Transverse colon (tissue), 4 donors: ENCODE measurements at places on chromosomes 5 and 9. TPM values are rescaled to one million over a fixed set of nuclear protein-coding genes. Genes with fewer than 3 reads are reported as not detected.

DNA sequence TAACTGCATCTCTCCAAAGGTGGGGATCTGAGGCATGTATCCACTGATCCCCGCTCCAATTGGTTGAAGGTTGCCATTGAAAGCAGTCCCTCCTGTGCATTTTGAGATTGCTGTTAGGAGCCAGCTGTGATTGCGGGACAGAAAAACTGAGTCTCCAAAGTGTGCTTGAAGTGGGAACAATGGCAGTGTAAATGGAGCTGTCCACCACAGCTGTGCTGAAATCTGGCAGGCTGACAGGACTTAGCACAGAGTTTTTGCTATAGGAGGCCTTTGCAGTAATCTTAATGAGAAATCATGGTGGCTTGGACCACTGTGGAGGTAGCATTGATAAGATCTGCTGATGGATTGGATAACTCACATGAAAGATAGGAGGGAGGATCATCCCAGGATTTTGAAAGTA, 3.3 kb downstream of the RNF20 start:
- DNase-seq = no peak

DNA sequence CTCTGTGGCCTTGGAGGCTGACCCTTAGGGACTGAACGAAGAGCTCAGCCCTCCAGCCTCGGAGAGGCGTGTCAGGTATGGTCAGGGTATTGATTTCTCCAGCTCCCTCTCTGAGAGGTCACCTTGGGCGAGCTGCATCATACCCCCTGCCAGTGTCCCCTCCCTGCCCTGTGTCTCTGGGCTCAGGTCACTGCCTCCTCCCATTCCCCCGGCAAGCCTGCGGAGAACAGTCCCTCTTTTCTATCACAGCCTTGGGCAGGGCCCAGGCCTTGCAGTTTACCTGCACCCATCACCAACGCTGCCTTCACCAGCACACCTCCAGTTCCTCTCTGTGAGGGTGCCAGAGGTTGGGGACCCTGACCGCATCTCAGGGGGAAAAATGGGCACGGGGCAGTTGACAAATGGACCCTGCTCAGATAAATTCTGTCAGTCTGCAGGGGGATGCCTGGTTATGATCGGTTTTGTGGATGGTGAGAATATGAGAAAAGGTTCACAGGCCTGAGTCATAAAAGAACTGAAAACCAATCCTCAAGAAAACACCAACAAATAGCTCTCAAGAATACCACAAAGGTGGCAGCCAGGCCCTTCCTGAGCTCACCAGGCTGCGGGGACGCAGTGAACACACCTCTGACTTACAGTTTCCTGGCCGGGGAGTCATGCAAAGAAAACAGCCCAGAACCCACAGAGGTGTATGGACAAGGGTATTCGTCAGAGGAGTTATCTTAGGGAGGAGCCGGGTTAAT, 24.7 kb upstream of the RXRA start:
- DNase-seq = no peak

GRCh38 chr9:119043996-119044395, 325.2 kb downstream of the BRINP1 start:
- no peak for DNase-seq

DNA sequence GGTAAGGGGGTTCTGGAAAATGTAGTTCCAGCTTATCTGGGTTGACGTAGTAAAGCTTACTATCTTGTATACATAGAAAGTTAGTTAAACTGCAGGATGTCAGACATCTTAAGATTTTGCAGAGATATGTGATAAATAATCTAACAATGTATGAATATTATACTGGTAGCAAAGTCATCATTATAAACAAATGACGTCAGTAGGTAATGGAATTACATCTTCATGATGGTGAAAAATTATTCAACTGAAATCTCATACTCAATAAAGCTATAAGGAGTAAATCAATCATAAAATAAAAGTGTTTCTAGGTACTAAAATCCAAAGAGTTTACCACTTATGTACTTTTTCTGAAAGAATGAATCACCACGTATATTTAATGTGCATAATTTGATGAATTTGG, 217.3 kb upstream of the CDH10 start:
- no peak for DNase-seq

N4BP3 gene
- total RNA-seq = 0.80 TPM

GRCh38 chr9:128685636-128686489, 3.2 kb upstream of the SET start:
- peak; percentile 68 for DNase-seq

DNA sequence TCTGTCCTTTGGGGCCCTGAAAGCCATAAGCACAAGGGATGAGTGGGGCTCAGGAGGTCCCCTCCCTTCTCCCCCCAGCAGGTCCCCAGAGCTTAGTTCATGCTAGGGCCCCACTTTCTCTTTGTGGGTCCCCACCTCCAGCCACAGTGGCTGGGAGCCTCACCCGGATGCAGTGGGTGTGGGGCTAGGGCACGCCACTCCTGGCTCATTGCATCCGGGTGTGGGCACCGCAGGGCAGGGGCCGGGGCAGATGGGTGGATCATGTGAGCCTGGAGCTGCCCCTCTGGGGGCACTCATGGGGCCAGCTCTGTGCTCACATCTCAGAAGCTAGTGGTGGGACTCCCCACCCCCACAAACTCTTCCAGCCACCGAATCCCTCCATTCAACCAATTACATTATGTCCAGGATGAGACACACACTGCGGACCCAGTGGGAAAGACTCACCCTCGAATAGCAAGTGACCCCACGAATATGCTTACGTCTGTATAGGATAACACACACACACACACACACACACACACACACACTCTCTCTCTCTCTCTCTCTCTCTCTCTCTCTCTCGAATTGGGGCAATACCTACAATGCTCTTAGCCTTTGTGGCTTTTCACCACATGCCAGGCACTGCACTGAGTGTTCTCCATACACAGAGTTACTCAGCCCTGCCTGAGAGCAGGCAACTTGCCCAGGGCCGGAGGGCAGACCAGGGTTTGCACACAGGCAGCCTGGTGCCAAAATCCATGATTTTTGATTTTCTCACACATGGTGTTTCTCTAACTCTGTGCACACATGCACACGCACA, 16.8 kb upstream of the PHYKPL start:
- DNase-seq = no peak

TOMM5 gene
- total RNA-seq = 58.0 TPM

DNA sequence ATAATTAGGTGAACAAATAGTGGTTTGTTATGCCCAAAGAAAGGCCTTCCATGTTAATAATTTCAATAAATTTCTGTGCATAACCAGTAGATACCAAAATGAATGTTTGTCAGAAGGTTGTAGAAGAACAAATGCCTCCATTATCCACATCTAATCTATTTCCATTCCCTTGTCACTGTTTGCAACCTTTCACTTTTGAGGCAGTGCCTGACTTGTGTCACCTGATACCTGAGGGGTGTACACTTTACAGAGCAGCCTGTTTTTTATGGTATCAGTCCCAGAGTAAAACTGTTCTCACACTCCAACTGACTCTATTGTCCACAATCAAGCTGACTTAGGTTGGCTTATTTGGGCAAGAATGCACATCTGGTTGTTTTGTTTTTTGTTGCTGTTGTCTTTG, 40.1 kb downstream of the FREM1 start:
- no peak for DNase-seq

- peak; percentile 74 for DNase-seq
Measured at GRCh38 chr9:38160613-38161215, 91.7 kb upstream of the SHB start.

- DNase-seq = no peak
Measured at GRCh38 chr5:105430516-105430915, 1867.9 kb upstream of the NUDT12 start.

GCNT1 gene
- 52.0 TPM for total RNA-seq

LCN12 gene
- total RNA-seq = 8.2 TPM

AQP3 gene
- total RNA-seq = 15.3 TPM

GRCh38 chr9:17230646-17231045, 95.8 kb downstream of the CNTLN start:
- DNase-seq = no peak

- DNase-seq = no peak
Measured at GRCh38 chr5:176410486-176411180, 5.7 kb downstream of the CLTB start.

DNA sequence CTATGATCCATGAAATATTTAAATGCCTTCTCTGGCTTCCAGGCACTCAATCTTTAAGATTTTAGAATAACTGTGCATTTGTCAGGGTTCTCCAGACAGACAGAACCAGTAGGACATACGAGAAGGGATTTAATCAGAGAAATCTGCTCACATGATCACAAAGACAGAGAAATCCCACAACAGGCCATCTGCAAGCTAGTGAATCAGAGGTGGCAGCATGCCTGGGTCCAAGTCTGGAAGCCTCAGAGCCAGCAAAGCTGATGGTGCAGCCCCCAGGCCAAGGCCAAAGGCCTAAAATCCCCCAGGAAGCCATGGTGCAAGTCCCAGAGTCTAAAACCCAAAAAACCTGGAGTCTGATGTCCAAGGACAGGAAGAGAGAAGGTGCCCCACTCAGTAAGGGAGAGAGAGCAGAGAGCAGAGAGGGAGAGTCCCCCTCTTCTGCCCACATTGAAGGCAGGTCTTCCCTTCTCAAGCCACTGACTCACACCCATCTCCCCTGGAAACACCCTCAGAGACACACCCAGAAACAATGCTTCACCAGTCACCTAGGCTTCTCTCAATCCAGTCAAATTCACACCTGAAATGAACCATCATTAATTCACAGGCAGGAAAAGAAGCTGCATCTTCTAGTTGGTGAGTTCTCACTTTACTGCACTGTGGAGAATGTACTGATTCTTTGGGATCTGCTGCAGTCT, 48.7 kb downstream of the CAMSAP1 start:
- DNase-seq = no peak

- DNase-seq = no peak
Measured at GRCh38 chr9:135619599-135619886, 19.8 kb downstream of the GLT6D1 start.
